Mesendoderm (in vitro differentiated cells): ENCODE measurements at places on chromosomes 5 and 9.

DNA sequence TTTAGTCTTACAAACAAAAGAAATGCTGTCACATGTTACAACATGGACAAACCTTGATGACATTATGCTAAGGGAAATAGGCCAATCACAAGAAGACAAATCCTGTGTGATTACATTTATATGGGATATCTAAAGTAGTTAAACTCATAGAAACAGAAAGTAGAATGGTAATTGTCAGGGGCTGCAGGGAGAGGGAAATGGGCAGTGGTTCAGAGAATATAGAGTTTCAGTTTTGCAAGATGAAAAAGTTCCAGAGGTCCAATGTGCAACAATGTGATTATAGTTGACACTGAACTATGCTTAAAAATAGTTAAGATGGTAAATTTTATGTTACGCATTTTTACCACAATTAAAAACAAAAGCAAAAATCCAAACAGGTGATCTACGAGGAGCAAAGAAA, 265.5 kb downstream of the NDUFS4 start:
- no peak for DNase-seq

- DNase-seq: no peak
These were observed 20.7 kb downstream of the TTC39B start for GRCh38 chr9:15286161-15286821.

DNA sequence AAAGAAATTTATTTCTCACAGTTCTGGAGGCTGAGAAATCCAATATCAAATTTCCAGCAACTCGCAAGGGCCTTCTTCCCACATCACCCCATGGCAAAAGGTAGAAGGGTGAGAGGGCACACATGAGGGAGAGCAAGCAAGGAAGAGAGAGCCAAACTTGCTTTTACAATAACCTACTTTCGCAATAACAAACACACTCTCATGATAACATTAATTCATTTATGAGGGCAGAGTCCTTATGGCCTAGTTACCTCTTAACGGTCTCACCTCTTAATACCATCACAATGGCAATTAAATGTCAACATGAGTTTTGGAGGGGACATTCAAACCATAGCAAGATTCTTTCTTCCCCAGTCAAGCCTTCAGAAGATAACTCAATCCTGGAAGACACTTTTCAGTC, 11.6 kb upstream of the HRH2 start:
- DNase-seq: no peak

- no peak for DNase-seq
These were observed 23.9 kb downstream of the RIC1 start for GRCh38 chr9:5652821-5653220.

- DNase-seq: no peak
These were observed 232.3 kb upstream of the ANKH start for GRCh38 chr5:15103864-15104263.

GRCh38 chr9:13707612-13708576, 428.4 kb upstream of the MPDZ start:
- peak; percentile 8 for DNase-seq

DNA sequence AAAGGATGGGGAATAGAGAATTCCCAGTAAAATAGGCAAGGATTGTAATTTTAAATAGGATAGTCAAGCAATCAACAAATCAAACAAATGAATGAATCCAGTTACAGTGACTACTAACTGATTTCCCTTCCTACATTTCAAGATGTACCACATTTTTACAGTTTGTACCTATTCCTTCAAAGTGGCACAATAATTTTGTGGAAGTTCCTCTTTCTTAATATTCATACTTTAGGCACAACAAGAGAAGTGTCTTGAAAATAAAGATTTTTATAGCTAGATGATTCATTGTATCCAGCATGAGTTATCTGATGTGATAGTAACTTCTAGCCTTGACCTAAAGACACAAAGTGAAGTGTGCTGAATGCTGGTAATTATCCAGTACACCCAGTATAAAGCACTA, 122.2 kb upstream of the ACOT12 start:
- DNase-seq: no peak

- no peak for DNase-seq
These were observed 11.7 kb upstream of the EXOSC2 start for GRCh38 chr9:130681769-130682420.

DNA sequence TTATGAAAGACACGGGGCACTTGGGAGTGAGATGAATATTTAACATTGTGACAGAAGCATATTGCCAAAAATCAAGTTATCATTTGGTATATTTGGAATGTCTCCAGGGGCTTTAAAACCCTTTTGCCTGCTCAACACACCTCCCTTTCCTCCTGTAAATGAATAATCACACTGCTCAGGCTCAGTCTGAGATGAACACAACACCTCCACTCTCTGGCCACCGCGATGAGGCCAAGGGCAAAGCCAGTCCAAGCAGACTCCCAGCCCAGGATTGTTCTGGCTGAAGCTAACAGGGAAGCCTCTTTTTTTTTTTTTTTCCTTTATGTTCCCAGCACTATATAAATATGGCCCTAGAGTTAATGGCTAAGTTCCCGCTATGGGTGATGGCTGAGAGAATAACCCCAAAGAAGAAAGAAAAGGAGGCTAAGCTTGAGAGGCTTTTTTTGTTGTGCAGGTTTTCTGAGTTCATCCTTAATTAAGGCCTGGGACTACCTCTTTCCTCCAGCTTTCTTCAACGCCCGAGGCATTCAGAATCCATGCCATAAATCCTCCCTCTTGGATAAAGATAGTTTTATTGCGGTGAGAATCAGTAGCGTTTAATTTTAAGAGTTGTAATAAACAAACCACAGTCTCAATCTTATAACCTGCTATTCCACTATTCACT, 10.5 kb upstream of the ERAP1 start:
- DNase-seq: no peak

GRCh38 chr5:14035859-14036503, 91.5 kb upstream of the DNAH5 start:
- peak; percentile 99 for DNase-seq

GRCh38 chr5:57495285-57496086, 12.9 kb upstream of the ACTBL2 start:
- no peak for DNase-seq

GRCh38 chr9:81790166-81790565, 100.8 kb upstream of the TLE1 start:
- DNase-seq: no peak

DNA sequence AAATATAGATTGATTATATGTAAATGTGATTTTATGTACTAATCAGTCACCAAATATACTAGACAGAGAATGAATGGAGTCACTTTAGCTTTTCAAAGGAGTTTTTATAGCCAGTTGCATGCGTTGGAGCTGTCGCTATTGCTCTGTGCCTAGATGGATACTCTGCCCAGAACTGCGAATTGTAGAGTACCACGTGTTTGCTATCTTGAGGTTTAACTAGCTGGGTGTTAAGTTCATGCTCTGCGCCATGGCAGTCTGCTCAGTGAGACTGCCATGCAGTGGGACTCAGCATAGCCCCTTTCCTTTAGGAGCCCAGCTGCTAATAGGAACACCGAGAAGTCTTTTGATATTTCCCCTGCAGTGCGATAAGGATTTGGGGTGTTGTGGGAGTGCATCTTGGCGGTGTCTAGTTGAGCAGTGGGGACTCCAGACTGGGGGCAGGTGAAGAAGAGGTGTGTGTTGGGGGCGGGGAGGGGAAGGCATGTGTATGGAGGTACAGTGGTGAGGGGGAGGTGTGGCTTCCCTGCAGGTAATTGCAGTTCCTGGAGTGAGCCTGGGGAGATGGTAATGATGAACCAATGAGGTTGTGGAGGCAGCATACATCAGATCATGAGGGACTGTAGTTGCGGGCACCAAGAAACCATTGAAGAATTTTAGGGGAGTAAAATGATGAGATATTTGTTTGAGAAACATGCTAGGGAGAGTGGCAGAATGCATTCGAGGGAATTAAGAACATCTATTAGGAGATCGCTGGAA, 118.9 kb downstream of the TRIO start:
- no peak for DNase-seq

DNA sequence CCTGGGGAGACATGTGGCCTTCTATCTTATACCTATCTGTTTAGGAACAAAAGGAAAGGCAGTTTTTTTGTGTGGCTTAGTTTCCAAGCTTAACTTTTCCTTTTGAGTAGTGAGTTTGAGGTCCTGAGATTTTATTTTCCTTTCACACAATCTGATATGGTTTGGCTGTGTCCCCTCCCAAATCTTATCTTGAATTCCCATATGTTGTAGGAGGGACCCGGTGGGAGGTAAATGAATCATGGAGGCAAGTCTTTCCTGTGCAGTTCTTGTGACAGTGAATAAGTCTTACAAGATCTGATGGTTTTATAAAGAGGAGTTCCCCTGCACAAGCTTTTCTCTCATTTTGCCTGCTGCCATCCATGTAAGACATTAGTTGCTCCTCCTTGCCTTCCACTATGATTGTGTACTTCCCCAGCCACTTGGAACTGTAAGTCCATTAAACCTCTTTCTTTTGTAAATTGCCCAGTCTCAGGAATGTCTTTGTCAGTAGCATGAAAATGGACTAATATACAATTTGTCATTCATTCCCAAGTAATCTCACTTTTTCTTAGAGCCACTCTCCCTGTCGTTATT, 4.7 kb upstream of the CLTB start:
- peak; percentile 59 for DNase-seq

DNA sequence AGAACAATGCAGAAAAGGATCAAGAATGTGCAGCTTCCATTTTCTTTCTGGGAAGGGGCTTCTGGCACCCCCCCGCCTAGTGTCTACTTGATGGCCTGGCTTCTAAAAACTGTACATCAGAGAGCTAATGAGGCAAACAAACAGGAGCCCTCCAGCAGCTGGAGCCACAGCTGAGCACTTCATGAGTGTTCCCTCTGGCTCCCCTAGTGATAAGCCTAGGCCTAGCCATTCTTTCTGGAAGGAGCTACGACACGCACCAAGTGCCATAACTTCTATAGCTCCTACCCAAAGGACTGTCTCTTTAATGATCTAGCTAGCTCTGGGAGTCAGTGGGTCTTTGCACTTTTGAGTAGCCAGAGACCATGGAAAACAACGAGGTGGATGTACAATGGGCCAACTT, 66.1 kb downstream of the DNAH5 start:
- peak; percentile 5 for DNase-seq

GRCh38 chr5:122297587-122298298, 14.3 kb upstream of the SNCAIP start:
- DNase-seq: no peak

GRCh38 chr5:154309371-154309745, 118.8 kb downstream of the GALNT10 start:
- no peak for DNase-seq

DNA sequence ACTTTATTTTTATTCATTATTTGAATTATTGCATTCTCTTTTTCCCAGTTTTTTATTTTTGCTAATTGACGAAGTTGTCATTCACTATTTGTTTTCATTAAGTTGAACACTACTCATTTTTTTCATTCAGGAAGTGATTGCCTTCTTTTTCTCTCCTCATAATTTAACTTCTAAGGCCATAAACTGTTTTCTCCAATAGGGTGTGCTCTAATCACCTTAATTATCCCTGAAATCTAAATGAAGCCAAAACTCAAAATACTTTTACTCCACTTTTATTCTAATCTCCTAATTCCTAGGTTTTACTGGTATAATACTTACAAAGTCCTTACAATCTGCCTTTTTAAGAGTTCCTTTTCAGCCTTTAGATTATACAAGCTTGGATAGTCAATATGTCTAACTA, 2.9 kb upstream of the OR13C2 start:
- peak; percentile 10 for DNase-seq

- no peak for DNase-seq
These were observed 159.4 kb downstream of the SEMA6A start for GRCh38 chr5:116415182-116415581.

- no peak for DNase-seq
These were observed 14.3 kb upstream of the LHX3 start for GRCh38 chr9:136219276-136219675.
